ENCODE measurements at places on chromosomes 2 and 18.

DNA sequence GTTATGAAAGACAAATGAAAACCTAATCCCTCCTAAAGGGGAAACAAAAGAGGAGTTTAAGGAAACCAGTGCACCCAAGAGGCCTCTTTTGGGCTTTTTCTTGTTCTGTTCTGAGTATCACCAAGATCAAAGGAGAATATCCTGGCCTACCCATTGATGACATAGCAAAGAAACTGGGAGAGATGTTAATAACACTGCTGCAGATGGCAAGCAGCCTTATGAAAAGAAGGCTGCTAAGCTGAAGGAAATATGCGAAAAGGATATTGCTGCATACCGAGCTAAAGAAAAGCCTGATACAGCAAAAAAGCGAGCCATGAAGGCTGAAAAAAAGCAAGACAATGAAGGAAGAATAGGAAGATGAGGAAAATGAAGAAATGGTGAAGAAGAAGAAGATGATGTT lies 23.6 kb upstream of the STAT4 start:
- no peak for DNase-seq

DNA sequence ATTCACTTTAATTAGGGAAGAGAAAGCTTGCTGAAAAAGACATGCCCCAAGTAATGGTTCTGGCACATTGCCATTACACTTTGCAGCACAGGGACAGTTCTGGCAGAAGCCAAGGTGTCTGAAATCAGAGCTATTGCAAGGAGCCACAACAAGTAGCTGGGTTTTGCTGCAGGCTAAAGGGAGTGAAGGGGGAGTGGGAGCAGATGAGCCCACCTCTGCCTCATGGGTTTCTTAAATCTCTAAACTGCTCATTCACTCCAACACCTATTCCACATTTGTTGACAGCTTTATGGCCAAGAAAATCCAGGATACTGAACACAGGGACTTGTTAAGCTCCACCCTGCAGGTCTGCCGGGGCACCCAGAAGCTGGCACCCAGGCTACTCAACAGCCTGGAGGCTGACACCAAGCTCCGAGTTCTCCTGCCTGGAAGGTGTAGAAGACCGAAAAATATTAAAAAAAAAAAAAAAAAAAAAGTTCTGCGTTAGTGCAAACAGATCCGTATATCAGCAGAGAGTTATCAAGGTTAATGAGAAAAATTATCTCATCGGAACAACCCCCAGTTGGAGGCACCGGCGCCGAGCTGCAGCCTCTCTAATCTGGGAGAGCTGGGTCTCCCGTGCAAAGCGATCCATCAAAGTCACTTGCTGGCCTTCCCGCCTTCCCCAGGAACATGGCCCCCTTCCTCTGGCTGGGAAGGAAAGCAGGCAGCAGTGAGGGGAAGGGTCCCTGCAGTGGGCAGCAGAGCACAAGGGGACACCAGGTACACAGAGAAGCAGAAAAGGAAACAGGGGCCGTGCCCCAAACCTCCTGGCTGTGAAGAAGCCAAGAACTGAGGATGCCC lies 123.7 kb downstream of the HNMT start:
- no peak for DNase-seq

GRCh38 chr18:37402735-37403099 lies 162.9 kb downstream of the CELF4 start:
- DNase-seq = no peak

DNA sequence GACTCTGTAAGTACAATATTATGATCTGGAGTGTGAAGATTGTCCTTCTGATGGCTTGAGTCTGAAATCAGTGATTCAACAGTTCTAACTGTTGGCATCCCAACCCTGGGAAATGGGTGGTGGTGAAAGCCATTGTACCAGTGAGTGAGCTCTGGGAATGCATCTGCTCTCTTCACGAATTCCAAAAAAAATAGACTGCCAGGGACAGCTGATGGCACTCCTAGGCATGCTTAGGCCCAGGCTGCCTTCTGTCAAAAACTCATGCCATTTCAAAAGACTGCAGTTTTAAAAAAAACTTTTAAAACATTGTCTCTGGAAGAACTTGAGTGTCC lies 20.3 kb downstream of the OXER1 start:
- DNase-seq = no peak

DNA sequence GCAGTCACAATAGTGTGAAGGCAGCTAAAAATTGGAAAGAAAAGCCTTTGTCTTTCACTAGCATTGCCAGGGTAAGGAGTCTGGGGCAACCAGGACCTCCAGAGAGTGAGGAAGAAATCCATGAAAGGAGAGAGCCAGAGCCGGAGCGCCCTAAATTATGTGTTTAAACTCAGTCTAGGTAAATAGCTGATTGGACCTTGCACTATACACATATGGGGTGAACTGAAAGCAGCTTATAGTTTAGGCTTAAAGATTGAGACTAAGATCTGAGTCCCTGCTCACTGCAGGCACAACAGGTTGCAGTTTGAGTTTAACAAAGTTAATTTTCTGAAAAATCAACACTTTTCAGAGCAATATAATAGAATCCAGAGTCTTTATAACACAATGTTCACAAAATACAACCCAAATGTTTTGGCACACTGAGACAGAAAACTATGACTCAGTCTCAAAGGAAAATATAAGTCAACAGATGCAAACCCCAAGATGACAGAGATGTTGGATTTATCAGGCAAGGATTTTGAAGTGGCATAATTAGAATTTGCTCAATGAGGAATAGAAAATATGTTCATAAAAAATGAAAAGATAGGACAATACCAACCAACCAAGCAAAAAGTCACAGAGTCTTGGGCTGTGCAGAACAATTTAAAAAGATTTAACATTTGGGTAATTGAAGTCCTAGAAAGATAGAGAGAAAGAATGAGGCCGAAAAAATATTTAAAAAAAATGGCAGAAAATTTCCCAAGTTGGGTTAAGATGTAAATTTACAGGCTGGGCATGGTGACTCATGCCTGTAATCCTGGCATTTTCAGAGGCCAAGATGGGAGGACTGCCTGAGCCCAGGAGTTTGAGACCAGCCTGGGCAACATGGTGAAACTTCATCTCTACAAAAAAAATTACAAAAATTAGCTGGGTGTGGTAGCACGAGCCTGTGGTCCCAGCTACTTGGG lies 39.6 kb downstream of the DOK1 start:
- DNase-seq = no peak

- DNase-seq = no peak
These were observed 76.8 kb upstream of the THUMPD2 start for GRCh38 chr2:39855856-39856255.

DNA sequence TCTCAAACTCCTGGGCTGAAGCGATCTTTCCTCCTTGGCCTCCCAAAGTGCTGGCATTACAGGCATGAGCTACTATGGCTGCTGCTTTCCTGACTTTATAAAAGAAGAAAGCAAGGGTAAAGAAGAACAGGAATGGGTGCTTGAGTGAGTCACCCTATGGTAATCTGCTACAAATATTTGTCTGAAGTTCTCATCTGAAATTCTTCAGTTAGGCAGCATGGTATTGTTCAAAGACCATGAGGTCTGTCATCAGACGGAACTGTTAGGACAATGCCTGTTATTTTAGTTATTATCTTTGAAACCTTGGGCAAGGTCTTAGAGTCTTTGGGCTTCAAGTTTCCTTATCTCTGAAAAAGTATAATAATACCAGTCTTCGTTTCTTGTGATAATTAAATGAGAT lies 695.8 kb downstream of the RNF144A start:
- no peak for DNase-seq

- DNase-seq = no peak
These were observed 49.6 kb downstream of the PIK3C3 start for GRCh38 chr18:42004653-42005052.

DNA sequence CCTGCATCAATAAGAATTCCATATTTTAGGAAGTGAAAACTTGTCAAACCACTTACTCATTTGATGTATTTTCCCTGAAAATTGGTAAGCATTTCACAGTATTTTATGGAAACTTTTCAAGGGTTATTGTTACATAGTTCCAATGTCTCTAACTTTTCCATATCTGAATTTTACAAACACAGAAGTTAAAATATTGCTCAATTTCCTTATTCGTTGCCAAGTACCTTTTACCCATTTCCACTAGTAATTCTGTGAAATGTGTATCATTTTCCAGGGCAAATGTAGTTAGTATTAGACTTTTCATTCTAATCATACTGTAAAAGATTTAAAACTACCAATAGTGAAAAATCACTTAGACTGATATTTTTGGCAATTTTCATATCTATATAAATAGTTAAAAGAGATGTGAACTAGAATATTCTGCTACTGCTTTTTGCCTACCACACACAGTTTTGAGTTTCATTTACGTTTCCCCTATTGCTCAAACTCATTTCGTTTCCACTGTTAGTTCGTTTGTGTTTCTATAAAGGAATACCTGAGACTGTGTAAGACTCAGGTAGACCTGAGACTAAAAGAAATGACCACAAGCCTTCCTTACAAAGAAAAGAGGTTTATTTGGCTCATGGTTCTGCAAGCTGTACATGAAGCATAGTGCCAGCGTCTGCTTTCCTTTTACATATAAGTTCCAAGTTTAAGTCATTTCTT lies 86.3 kb downstream of the PMS1 start:
- DNase-seq = no peak

GRCh38 chr2:169329688-169330554 lies 32.4 kb downstream of the LRP2 start:
- no peak for DNase-seq

- no peak for DNase-seq
These were observed 149.6 kb upstream of the SMAD7 start for GRCh38 chr18:49100226-49100968.

DNA sequence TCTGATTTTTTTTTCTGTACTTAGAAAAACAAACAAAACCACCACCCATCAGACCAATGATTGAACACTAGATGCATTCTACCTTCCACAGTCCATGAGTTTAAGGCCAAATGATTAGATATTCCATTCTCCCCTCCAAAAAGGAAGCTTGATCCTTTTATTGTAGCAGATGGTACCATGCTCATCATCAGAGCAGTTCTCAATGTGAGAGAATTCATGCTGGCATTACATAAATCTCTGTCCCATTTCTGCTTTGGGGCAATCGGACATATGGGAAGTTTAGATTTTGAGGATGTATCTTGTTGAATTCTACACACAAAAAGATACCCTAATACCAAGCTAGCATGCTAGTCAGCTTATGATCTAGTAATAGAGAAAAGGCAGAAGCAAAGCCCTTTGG lies 186.6 kb downstream of the RAD51AP2 start:
- DNase-seq = no peak

GRCh38 chr18:2515908-2516625 lies 55.2 kb downstream of the METTL4 start:
- DNase-seq = no peak

DNA sequence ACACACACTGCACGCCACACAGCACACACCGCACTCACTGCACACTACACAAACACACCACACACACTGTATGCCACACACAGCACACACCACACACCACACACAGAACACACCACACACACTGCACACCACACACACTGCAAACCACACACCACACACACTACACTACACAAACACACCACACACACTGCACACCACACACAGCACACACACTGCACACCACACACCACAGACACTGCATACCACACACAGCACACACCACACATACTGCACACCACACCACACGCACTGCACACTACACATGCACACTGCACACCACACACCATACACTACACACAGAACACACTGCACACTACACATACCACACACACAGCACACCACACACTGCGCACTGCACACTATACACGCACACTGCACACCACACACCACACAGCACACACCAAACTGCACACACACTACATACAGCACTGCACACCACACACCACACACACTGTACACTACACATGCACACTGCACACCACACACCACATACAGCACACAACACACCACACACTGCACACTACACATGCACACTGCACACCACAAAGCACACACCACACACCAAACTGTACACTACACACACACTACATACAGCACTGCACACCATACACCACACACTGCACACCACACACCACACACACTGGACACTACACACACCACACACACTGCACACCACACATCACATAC lies 59.6 kb downstream of the ASB1 start:
- DNase-seq = no peak

- DNase-seq = no peak
These were observed 223.1 kb downstream of the GLI2 start for GRCh38 chr2:120958623-120959366.

GRCh38 chr2:127405255-127405610 lies 13.0 kb upstream of the PROC start:
- DNase-seq = no peak

- no peak for DNase-seq
These were observed 33.7 kb upstream of the BZW1 start for GRCh38 chr2:200778038-200778437.

DNA sequence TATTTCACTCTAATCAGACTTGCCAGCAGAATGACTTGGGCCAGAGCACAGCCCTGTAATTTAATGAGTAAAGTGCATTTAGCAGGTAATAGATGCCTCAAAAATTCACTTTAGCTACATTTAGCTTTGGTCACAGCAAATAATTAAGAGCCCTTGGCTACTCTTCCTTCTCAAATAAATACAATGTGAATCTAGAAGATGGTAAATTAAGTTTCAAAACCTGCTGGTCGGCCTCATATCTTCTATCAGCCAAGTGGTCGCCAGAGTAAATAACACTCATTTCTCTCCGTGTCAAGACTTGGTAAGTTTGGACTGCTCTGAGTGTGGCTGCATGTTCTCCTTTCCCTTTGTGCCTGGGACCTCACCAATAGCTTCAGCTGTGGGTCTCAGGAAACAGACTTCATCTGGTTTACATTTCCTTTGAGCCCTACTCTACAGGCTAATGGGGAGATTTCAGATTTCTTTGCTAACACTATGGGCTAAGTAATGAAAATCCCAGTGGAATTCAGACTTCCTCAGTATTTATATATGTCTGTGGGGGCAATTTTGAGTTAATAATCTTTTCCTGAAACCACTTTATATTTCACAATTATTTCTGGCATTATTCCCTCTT lies 375.8 kb downstream of the RBM43 start:
- no peak for DNase-seq

- no peak for DNase-seq
These were observed 756.5 kb upstream of the LRRTM1 start for GRCh38 chr2:81061016-81061415.

- no peak for DNase-seq
These were observed 90.8 kb upstream of the ATL2 start for GRCh38 chr2:38467768-38468455.

- DNase-seq = no peak
These were observed 111.8 kb upstream of the NFATC1 start for GRCh38 chr18:79283929-79284328.

- no peak for DNase-seq
These were observed 98.9 kb upstream of the ARL4C start for GRCh38 chr2:234595829-234596228.

- no peak for DNase-seq
These were observed 246.3 kb upstream of the COL3A1 start for GRCh38 chr2:188727846-188728245.

- no peak for DNase-seq
These were observed 12.5 kb downstream of the SETBP1 start for GRCh38 chr18:44693030-44693784.

GRCh38 chr2:218722876-218723785 lies 12.5 kb downstream of the TTLL4 start:
- no peak for DNase-seq

- DNase-seq = no peak
These were observed 1.4 kb downstream of the GPR35 start for GRCh38 chr2:240626531-240627300.

GRCh38 chr18:47109720-47110119 lies 40.6 kb downstream of the HDHD2 start:
- DNase-seq = no peak

GRCh38 chr2:129744649-129745048 lies 234.8 kb upstream of the RAB6C start:
- DNase-seq = no peak

- no peak for DNase-seq
These were observed 1137.7 kb upstream of the CHAC2 start for GRCh38 chr2:52629944-52630343.
